ENCODE measurements at places on chromosomes 5 and 9. TPM values are rescaled to one million over a fixed set of nuclear protein-coding genes. Genes with fewer than 3 reads are reported as not detected.

DNA sequence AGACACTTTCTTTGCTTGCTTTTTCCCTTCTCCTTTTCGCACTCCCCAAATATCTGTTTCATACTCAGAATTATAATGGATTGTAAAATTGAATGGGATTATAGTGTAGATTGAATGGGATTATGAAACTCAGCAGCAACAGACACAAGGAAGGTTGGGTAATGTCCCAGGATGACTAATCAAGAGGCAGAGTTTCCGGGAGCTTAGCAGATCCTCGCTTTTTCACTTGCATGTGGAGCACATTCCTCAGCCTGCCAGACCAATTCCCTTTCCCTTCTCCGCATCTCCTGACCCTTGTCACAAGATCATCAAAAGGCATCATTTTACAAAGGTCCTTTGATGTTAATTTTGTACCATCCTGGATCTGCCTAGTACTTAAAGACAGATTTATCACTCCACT lies 55.1 kb upstream of the SLC1A1 start:
- no peak for DNase-seq

The PCDHB5 gene
- polyA plus RNA-seq = 0.51 TPM

The CAMK2A gene
- polyA plus RNA-seq = not detected

DNA sequence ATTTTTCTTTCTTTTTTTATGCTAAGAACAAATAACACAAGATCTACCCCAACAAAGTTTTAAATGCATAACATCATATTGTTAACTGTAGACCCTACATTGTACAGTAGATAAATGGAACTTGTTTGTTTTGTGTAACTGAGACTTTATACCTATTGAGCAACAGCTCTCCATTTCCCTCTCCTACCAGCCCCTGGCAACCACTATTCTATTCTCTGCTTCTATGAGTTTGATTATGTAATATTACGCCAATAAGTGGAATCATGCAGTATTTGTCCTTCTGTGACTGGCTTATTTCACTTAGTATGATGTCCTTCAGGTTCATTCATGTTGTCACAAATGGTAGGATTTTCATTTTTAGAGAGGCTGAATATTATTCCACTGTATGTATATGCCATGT lies 308.2 kb upstream of the PRR16 start:
- DNase-seq = no peak
